ENCODE measurements at places on chromosomes 11 and 22.
A peak's percentile ranks its signal among the peaks of the same experiment; 100 is the strongest.

DNA sequence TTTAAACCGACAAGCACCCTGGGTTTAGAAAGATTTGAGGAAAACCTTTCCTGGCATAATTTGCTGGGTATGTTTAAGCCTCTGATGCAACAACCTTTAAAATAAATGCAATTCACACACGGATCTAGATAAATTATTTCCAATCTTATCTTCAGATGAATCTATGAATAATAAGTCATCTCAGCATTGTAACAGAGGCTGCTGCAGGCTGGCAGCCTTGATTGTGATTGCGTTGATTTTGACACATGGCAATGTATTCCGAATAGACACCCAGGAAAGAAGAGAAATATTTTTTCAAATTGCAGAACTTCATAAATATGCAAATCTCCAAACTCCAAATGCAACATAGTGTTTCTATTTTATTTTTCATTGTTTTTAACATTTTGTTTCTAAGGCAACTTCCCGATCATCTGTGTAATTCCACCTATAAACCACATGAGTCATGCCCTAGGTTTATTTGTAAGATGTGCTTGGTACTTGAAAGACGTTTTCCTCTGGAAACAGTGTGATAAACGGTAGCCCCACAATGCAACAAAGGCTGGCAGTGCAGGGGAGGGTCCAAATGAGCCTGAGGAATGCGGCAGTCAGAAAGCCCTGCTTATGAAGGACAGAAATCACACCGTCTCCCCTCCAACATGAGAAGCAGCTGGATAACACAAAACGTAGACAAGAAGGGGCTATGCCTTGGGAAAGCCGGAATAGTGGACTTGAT, 359.0 kb downstream of the BRD1 start:
- H3K36me3 ChIP-seq, result no peaks in the 10 kb centered on the region
- no peak overlapping the region for H3K4me3 ChIP-seq
- no peaks in the 10 kb centered on the region for H3K27me3 ChIP-seq

GRCh38 chr11:1307163-1307870, 2.1 kb downstream of the TOLLIP start:
- no peaks in the 10 kb centered on the region for H3K27me3 ChIP-seq
- peaks cover 68% of the 10 kb centered on the region for H3K4me1 ChIP-seq
- peak overlapping the region; percentile 99 for H3K27ac ChIP-seq

DNA sequence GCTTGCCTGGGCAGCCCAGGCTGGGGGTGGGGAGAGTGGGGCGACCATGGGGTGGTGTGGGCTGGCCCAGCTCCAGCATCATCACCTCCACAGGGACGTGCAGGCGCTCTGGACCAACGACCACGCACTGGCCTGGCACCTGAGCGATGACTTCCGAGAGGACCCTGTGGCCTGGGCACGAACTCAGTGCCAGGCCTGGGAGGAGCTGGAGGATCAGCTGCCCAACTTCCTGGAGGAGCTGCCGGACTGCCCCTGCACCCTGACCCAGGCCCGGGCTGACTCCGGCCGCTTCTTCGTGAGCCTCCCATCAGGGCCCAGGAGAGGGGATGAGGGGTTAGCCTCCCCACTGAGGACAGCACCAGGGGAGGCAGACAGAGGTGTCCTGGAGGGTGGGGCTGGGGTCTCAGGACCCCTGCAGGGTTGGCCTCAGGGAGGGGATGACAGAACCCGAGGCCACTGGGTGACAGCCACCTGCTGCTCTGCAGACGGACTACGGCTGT, 3.8 kb downstream of the SUSD2 start:
- no peak for DNase-seq
- H3K4me3 ChIP-seq, result no peak overlapping the region
- H3K27ac ChIP-seq, result no peak overlapping the region
- no peaks in the 10 kb centered on the region for H3K36me3 ChIP-seq

GRCh38 chr22:26045860-26046259, 123.4 kb upstream of the SEZ6L start:
- H3K36me3 ChIP-seq, result no peaks in the 10 kb centered on the region
- no peak for DNase-seq
- no peak overlapping the region for H3K4me3 ChIP-seq
- H3K27me3 ChIP-seq, result no peaks in the 10 kb centered on the region

- H3K4me3 ChIP-seq, result no peak overlapping the region
- no peaks in the 10 kb centered on the region for H3K27me3 ChIP-seq
- H3K36me3 ChIP-seq, result no peaks in the 10 kb centered on the region
- no peak overlapping the region for H3K27ac ChIP-seq
- peaks cover 43% of the 10 kb centered on the region for H3K4me1 ChIP-seq
Measured at GRCh38 chr11:57474017-57474802, 13.9 kb downstream of the RTN4RL2 start.

DNA sequence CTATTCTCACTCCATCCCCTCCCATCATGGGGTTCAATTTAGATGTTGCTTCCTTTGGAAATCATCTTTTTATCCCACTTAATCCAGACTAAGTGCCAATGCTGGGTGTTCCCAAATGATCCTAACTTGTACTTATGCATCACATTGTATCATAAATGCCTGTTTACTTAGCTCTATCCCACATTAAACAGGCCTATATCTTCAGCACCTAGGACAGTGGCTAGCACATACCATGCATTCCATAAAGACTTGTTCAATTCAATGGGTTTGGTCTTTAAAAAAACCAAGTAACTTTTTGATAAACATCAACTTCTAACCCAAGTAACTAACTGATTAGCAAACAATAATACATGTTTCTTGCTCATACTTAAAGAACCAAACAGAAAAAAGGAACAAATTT, 40.6 kb downstream of the RSF1 start:
- H3K4me1 ChIP-seq, result no peaks in the 10 kb centered on the region
- no peaks in the 10 kb centered on the region for H3K36me3 ChIP-seq
- no peak for DNase-seq

DNA sequence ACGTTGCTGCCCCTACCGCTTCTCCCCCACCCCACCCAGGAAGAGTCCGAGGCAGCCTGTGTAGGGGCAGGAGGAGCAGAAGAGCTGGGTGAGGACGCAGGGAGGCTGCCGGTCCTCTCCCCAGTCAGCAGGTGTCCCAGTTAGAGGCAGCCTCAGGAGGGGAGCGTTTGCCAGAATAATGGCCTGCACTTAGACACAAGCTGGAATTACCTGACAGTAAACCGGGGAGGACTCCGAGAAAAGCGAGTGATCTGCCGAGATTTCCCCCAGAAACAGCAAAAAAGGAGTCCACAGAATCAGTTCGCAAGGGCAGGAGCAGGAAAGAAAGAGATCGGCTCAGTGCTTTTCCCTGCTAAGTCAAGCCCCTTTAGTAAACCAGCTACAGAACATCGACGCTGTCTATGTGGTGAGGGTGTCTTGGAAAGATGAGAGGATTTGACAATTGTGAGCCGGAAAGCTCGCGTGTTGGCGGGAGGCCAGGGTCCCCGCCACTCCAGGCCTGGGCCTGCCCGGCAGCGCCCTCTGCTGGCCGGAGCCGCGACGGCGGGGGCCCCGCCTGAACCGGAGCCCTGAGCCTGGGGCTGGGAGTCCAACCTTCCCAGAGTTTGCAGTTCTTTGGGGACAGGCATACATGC, 17.7 kb upstream of the THRSP start:
- H3K36me3 ChIP-seq, result no peaks in the 10 kb centered on the region
- peak overlapping the region; percentile 67 for H3K27ac ChIP-seq
- H3K4me3 ChIP-seq, result peak overlapping the region; percentile 44
- H3K4me1 ChIP-seq, result no peaks in the 10 kb centered on the region
- DNase-seq, result no peak

DNA sequence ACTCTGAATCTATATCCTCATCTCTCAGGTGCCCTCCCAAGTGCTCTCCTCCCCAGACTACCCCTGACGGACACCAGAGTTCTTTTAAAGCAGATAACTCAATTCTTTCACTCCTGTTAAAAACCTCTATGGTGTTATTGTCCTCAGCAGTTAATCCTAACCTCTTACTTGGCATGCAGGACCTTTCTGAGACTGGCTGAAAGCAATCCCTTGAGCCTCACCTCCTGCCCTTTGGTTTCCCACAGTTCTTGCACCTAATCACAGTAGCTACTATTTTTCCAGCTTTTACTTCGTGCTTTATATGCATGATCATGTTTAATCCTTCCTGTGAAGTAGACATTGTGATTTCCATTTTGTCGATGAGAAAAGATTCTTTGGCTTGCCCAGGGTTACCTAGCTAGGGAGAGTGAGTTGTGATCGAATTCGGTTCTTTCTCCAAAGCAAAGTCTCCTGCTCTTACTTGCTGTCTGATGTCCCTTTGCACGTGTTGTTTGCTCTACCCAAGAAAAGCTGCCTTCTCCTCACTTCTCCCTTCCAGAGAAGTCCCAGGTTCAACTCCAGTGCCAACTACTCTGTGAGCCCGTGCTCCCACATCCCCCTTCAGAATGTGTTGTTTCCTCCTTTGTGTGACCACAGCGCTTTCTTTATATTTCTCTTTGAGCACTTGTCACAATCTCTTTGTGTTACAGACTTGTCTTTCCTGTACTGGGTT, 2.1 kb downstream of the UBE2L3 start:
- no peaks in the 10 kb centered on the region for H3K36me3 ChIP-seq
- DNase-seq, result no peak
- H3K4me1 ChIP-seq, result peaks cover 47% of the 10 kb centered on the region
- no peaks in the 10 kb centered on the region for H3K27me3 ChIP-seq
- H3K4me3 ChIP-seq, result no peak overlapping the region

DNA sequence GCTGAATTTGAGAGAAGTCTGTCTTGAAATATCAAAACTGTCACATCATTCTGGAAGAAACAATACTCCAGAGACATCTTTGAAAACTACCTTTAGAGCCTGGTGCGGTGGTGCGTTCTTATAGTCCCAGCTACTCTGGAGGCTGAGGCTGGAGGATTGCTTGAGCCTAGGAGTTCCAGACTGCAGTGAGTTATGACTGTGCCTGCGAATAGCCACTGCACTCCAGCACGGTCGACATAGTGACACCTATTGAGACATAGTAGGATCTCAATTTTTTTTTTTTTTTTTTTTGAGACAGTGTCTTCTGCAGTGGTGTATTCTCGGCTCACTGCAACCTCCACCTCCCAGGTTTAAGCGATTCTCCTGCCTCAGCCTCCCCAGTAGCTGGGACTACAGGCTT, 11.5 kb upstream of the AIFM3 start:
- DNase-seq, result no peak
- H3K4me1 ChIP-seq, result peaks cover 43% of the 10 kb centered on the region
- peak overlapping the region; percentile 85 for H3K27ac ChIP-seq

DNA sequence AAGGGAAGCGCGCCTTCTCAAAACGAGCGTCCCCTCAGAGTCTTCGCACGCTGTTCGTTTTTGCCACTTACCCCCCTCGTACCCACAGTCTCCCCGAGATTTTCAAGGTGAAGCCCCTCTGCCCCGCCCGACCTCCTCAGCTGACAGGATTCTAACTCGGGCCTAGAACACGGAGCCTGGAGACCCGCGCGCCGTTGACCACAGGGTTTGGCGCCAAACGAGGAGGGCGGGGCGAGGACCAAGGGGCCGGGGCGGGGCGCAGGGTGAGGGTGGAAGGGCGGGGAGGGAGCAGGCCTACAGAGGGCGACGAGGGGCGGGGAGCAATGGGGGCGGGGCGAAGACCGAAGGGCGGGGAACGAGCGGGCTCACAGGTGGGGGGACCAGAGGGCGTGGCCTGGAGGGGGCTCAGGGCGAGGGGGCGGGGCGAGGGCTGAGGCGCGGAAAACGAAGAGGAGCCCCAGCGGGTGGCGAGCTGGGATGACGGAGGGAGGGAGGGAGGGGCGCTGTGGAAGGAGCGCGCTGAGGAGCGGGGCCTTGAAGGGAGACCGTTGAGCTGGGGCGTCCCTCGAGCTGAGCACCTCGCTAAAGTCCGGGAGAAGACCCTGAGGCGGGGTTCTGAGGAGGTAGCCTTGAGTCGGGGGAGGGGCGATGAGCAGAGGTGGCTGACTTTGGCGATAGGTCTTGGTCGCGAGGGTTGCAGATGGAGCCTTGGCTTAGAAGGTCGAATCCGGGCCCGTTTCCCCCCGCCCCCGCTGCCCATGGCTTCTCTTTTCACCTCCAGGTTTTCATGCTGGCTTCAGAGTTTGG, at the start of gene DMC1:
DMC1 (minus strand) TSS at position 212 of the 807 bp plus-strand sequence. CDS start 1,927 bp downstream, outside the sequence.
- H3K36me3 ChIP-seq, result no peaks in the 10 kb centered on the region
- no peaks in the 10 kb centered on the region for H3K27me3 ChIP-seq
- peak; percentile 55 for DNase-seq

DNA sequence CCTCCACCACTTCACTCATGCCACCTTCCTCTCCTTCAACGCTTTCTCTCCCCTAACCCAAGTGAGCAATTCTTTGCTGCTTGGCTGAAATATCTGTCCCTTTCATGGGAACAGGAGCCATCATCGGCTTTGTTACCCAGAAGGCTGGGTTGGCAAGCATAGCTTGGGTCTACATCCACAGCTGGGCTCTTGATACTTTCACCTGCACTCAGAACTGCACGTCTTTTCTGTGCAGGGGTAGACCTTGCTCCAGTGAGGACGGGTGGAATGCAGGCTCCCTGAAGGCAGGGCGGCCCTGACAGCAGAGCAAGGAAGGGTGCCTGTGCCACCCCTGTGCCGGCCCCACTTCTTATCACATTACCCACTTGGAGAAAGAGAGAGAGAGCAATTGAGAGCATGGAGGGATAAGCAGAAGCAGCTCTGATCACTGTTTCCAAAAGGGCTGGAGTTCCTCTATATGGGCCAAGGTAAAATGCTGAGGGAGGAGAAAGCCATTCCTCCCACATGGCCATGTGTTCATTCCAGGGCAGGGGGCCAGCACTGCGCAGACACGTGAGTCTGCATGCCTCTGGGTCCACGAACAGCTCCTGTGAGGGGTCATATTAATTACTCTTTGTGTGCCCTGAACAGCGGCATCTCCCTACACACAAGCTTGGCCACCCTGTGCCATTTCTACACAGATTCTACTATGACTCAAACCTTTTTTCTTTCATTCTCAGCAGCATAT, 181.8 kb downstream of the BUD13 start:
- H3K4me3 ChIP-seq, result no peak overlapping the region
- no peak for DNase-seq
- H3K4me1 ChIP-seq, result no peaks in the 10 kb centered on the region

DNA sequence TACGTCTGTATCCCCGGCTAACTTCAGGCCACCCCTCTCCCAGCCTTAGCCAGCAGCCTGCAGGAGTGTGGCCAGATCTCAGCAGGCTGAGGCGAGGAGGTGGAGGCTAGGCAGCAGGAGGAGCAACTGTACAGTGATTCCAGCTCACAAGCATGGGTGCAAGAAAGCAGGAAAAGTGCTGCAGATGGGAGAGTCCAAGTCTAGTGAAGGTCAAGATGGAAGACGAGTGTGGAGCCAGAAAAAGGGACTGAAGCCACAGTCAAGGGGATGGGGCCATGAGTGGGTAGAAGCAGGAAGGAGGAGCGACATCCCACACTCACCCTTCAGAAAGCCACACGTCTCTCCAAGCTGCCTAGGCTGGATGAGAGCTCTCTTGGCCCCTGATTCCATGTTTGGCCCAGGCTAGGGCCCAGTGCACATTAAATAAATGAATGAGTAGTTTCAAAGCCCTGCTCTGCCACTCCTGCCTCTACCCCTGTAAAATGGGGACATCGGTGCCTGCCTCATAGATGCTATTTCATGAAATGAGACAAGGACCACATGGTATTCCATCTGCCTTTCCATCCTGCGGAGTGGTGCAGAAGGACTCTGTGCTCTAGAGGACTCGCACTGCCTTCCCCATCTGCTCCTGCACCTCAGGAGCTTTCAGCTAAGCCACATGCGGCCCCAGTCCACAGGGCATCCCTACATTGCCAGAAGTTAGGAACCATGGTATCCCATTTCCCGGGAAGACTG, 2.9 kb downstream of the YDJC start:
- H3K27me3 ChIP-seq, result no peaks in the 10 kb centered on the region
- DNase-seq, result no peak
- no peaks in the 10 kb centered on the region for H3K36me3 ChIP-seq
- peaks cover 44% of the 10 kb centered on the region for H3K4me1 ChIP-seq

Measured in esophagus squamous epithelium (tissue), 5 donors.